ENCODE measurements at places on chromosomes 5 and 9.
A peak's percentile ranks its signal among the peaks of the same experiment; 100 is the strongest.

- no peak for DNase-seq
Observed at GRCh38 chr9:84331119-84331809, 9.3 kb downstream of the SLC28A3 start.

GRCh38 chr9:114006931-114007691 is 71.0 kb downstream of the AMBP start:
- DNase-seq = no peak

DNA sequence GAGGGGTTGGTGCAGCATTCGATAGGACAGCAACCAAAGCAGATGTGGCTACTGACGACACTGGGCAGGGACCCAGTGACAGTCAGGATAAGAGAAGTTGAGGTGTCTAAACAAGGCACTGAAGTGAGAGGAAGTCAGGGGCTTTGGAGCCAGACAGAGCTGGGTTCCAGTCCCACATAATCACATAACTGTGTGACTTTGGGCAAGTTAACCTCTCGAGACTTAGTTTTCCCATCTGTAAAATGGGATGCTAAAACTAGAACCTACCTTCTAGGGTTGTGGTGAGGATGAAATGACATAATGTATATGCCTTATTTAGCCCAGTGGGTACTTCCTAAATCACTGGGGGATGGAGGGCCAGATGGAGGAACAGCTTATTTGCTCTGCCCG is 3.1 kb downstream of the ANGPTL2 start:
- DNase-seq = no peak

DNA sequence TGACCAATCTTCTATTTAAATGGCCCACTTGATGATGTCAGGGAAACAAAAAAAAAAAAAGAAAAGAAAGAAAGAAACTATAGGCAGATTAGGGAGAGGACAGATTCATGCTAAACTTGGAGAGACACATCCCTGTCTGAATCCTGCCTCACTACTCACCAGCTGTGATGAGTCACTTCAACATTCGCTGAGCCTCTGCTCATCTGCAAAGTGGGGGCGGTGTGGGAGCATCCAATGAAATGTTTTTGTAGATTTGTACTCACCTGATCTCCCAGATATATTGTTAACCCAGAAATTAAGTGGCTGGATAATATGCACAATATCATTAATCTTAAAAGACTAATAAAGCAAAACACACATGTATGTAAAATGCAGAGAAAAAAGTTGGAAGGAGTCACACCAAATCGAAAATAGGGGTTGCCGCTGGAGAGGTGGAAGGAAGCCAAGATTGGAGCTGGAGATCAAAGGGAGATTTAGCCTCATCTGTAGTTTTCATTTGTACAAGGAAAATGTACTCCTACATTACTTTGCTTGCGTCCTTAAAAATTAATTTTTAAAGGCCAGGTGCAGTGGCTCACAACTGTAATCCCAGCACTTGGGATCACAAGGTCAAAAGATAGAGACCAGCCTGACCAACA is 17.0 kb upstream of the ERGIC1 start:
- no peak for DNase-seq

DNA sequence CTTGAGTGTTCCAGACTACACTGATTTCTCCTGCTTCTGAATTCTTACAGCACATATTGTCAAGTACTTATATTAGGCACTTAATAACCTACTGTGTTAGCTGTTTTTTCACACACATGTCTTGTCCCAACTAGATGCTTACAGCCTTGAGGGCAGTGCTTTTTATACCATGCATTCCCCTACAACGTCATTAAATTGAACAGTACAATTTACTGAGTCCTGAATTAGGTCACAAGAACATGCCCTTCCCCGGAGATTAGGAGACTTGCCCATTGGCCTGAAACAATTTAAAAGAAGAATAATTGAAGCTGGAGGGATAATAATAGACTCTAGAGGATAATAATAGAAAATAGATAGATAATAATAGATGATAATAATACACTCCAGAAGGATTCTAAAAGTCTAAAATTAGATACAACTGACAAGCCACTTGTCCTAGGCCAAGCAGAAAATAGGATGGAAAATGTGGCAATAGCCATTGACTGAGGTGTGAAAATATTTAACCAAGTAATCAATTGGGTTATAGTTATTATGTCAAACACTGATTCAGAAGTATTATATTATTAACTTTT is 112.6 kb upstream of the SLC12A2 start:
- DNase-seq = no peak

DNA sequence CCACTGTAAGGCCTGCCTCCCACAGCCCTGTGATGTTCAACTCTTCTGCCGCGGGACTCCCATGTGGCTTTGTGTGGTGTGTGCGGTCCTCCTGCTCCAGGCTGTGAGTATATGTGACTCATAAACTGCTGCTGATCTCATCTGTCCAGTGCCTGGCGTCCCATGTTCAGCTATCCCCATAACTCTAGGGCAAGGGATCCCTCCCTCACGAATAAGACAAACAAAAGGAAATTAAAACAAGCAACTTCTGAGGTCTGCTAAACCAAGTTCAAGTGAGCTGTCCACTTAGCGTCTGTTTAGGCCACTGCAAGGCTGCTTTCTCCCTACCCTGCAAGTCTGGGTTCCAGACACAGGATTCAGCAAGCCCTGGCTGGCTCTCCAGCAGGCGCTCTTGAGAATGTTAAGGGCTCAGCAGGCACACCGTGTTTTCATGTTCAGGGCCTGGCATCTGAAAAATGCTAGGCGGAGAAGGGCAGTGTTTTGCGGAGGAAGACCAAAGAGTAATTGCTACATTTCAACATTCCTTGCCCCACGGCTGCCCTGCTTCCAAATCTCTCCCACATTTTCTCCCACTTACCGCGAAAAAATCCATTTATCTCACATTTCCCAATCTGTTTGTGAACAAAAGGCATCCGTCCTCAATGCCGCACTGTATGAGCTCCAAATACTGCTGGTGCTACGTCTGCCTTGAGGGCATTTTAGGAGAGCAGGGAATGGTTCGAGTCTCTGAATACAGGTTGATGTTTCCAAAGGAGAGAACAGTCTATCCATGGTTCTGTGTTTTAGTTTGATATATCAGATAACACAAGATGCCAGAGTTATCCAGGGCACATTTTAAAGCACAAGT is 280.2 kb downstream of the SEMA5A start:
- DNase-seq = no peak

DNA sequence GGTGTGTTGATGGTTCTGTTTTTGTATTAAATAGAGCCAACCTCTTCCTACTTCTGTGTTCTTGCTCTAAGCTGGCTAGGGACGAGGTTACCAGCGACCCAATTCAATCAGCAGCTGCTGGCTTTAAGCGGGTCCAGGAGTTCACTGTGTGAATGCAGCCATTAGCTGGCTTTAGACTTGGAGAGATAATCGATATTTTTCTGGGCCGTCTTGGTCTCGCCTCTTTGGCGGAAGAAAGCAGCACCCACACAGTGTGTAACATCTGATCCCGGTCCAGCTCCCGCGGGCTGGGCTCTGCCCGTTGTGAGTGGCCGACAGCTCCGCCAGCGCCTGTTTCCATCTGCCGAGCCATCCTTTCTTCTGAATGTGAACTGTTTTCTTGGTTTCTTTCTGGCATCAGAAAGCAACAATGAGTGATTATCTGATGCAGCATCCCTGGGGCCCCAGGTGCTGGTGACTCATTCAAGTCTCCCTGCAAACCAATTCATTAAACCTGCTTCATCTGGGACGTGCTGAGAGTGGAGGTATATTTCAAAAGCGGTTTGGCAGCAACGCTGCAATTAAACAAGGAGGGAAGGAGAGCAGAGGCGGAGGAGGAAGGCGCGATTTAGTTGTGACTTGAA is 90.8 kb upstream of the IRX4 start:
- DNase-seq = peak; percentile 84

GRCh38 chr5:107484281-107484680 is 186.5 kb downstream of the EFNA5 start:
- DNase-seq = peak; percentile 26

DNA sequence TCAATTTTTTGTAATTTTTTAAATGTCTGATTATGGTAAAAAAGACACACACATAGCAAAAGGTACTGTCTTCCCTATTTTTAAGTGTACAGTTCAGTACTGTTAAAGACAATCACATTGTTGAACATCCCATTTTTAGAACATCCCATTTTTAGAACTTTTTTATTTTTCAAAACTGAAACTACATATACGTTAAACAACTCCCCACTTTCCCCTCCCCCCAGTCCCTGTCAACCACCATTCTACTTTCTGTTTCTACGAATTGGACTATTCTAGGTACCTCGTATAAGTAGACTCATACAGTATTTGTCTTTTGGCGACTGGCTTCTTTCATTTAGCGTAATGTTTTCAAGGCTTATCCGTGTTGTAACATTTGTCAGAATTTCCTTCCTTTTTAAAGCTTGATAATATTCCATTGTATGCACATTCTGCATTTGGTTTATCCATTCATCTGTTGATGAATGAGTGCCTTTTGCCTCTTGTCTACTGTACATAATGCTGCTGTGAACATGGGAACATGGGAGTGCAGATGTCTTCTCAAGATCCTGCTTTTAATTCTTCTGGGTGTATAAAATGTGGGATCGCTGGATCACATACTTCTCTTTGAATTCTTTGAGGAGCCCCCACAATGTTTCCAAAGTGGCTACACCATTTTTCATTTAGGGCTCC is 154.0 kb downstream of the PIK3R1 start:
- DNase-seq = no peak

DNA sequence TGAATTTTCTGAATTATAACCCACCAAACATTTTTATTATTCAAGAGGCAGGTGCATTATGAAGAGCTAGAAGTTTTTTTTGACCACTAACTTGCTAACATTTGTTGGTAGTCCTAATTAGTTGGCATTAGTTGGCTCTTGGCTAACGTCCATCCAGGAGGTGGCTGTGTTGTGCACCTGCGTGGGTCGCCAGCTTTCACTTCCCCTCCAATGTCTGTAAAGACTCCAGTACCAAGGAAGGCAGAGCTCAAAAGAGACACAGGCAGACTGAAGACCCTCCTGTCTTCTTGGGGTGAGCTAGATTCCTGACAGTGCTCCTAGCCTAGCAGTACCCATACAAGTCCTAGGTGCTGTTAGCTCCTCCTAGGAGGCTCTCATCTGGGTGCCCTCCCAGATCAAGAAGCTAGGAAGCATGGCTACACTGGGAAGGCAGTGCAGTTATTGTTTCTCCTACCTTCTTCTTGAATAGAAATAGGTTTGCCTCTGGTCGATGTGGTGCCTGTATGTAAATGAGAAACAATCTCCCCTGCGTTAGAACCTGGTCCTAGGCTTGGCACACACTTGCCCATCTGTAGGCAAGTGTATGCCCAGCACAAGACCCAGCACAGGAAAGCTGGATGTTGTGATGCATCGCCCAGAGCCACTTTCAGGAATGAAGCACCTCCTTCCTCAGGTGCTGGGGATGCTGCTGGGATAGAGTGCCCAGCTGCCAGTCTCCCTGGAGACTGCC is 190.9 kb downstream of the ICE1 start:
- DNase-seq = no peak

- no peak for DNase-seq
Observed at GRCh38 chr5:138597661-138598400, 22.6 kb upstream of the HSPA9 start.

- no peak for DNase-seq
Observed at GRCh38 chr5:3650320-3650719, 54.7 kb downstream of the IRX1 start.

DNA sequence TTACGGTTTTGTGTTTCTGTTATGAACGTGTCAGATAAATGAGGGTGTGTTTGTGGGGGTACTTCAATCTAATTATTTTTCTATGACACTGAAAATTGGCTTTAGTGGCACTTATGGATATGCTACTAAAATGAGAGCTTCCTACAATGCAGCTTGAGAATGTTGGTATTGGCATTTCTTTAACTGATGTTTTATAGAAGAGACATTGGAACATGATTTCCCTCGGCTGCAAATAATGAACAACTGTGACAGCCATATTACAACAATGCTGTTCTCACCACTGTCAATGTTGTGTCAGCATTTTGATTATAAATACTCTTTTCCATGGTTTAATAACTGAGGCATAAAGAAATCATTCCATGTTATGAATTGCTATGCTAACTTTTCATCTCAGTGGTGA is 279.4 kb downstream of the KDM4C start:
- no peak for DNase-seq

DNA sequence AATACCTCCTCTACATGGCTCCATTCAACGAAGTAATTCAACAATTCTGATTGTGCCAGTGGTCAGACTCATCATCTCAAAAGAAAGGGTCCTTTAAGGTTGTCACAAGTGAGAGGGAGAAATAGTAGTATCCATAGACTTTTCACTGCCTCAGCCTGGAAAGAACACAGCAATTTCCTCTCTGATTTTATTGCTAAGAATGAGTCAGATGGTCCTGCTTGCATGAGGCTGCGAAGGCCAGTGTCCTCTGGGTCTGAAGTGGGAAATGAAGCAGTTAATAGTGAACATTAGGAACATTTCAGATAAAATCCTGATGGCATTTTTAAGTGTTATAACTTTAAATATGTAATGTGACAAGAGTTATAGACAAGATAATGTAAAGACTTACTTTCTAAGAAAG is 979.0 kb downstream of the EFNA5 start:
- no peak for DNase-seq

DNA sequence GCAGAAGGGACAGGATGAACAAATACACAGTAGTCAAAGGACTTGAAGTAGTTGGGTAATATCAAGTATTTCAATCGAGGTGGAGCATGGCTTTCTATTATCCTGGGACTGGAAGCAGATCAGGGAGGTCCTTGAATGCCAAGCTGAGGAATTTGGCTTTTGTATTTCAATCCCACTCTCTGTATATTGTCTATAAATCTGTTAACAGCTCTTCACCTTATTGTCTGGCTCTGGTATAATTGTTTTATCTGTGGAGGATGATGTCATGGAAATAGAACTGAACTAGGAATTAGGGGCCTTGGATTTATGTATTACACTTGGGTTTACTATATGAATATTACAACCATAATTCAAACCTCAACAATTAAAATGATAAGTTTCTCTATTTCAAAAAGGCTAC is 6.3 kb upstream of the ADAMTSL1 start:
- no peak for DNase-seq

- DNase-seq = no peak
Observed at GRCh38 chr5:2259494-2260107, 376.9 kb upstream of the IRX4 start.

DNA sequence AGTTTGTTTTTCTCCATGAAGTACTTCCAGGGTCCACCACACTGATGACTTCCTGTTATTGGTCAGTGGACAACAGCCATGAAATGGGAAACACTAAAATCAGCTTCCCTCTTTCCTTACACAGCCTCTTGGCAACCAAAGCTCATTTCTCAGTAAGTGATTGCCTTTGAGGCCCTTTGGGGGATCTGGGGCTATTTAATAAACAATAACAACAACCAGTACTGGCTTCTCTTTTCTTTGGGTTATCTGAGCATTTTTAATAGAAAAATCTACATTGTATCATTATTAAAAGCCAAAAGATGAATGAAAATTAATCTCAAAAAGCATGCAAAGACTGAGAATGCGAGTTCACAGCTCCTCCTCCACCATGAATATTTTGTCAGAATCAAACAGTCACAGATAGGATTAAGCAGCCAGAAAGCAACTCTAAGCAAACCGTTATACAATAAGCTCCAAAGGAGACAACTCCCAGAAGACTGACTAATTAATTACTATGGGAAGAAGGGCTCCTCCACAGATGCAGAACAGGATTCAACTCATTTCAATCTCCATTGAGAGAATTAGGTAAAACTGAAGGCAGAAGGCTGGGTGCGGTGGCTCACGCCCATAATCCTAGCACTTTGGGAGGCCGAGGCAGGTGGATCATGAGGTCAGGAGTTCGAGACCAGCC is 68.3 kb downstream of the SERINC5 start:
- no peak for DNase-seq

Measured in NCI-H2171 treated with DMSO at 0.1 percent for 48 hours (cell line).